ENCODE measurements at places on chromosomes 2 and 18.

- no peak for DNase-seq
Observed at GRCh38 chr18:34993289-34993688, 47.9 kb upstream of the MAPRE2 start.

GRCh38 chr18:62637807-62638687, 77.3 kb upstream of the PHLPP1 start:
- DNase-seq, result no peak

GRCh38 chr18:59752666-59753065, 55.4 kb upstream of the CCBE1 start:
- no peak for DNase-seq

DNA sequence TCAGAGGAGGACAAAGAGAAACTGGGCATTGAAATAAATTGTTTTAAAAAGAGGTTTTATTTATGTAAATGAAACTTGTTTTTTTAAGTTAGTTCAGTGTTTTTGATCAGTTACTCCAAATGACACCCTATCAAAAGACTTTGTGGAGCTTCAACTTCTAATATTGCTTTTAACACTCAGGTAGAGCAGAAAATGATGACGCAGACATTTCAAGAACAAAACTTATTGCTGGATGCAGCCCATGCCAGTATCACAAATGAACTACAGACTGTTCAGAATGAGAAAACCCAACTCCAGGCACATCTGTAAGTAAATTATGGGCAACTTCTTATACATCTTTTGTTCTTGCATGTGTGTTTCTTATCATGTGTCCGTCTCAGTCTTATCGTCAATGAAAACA, 36.4 kb downstream of the CCDC150 start:
- no peak for DNase-seq

DNA sequence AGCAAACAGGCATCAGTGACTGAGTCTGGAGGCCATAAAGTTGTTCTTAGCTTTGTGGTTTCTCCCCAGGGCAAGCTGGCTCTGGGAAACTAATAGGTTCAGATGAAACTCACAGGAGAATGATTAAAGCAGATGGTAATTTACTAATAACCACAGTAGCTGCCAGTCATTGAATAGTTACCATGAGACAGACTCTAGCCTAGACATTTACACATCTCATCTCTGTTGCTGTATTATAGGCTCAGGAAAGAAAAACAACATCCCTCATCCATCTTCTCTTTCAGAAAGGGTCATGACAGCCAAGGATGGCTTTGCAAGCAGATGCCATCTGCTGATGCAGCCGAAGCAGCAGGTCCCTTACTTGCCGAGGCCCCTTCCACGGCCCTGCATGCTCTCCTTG, 314.0 kb upstream of the ID2 start:
- DNase-seq, result no peak

- peak; percentile 43 for DNase-seq
Observed at GRCh38 chr2:231530099-231531011, at the start of gene NMUR1. Gene NMUR1, minus strand, starts transcription at chr2:231530445. Its CDS starts 84 bp downstream, at chr2:231530361.

DNA sequence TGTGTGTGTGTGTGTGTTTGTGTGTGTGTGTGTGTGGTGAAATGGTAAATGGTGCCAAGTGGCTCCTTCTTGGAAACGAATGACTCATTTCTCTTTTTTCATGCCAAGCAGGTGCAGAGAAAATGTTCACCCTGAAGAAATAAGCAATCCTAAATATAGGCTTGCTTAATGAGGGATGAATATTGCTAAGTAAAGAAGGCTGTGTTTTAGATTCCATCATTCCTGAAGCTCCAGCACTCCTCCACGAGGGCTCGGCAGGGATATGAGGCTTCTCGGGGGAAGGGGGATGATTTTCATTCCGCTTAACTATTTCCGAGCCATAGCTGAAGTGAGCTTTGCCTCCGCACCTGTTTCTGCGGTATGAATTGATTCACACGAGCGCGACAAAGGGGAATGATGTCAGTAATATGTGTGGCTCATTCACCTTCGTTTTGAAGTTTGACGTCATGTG, 72.9 kb downstream of the TSN start:
- peak; percentile 14 for DNase-seq

GRCh38 chr18:32530947-32531651, 60.4 kb upstream of the GAREM1 start:
- DNase-seq, result peak; percentile 39

- DNase-seq, result no peak
Observed at GRCh38 chr2:238952261-238952919, 104.5 kb downstream of the TWIST2 start.

GRCh38 chr2:125296742-125297141, 1271.7 kb downstream of the CNTNAP5 start:
- DNase-seq, result no peak

- DNase-seq, result no peak
Observed at GRCh38 chr18:36772241-36772723, 56.5 kb downstream of the TPGS2 start.

GRCh38 chr2:33363325-33364298, 112.8 kb upstream of the RASGRP3 start:
- DNase-seq, result no peak

- no peak for DNase-seq
Observed at GRCh38 chr2:170243118-170243837, 65.3 kb downstream of the MYO3B start.

GRCh38 chr2:23478087-23478932, 93.3 kb downstream of the KLHL29 start:
- peak; percentile 49 for DNase-seq

- no peak for DNase-seq
Observed at GRCh38 chr2:44171018-44171417, 2.3 kb downstream of the PPM1B start.

- DNase-seq, result no peak
Observed at GRCh38 chr2:128491692-128492244, 173.1 kb upstream of the HS6ST1 start.

- no peak for DNase-seq
Observed at GRCh38 chr18:34872066-34872465, 162.0 kb downstream of the DTNA start.
